ENCODE measurements at places on chromosomes 4 and X.

DNA sequence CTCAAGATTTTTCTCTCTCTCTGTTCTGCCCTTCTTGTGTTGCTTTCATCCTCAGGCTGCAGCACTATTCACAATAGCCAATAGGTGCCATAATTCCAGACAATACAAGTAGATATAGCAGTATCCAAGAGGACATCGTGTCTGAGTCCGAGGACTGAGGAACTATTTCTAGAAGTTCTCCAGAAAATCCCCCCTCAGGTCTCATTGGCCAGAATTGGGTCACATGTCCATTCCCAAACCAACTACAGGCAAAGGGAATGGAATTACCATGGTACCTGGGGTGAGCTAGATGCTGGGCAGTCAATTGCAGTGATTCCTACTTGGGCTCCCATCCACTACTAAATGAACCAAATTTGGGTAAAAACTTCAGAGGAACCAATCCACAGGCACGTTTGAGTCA is 301.9 kb upstream of the RASGEF1B start:
- no peak for DNase-seq

DNA sequence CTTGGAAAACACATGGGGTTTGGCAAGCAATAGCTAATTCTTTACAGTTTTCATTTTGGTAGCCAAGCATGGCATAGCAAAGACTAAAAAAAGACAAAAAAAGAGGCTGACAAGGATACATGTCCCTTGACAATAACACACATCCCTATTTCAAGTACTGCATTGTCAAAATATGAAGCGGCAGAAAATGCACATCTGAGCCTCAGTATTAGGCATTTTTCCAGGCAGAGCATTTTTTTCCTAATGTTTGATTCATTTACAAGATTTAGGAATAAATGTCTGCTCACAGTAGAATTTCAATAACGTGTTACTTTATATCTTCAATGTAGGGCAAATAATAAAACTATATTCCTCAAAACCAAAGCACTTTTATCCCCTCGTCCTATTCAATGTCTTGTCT is 216.3 kb upstream of the PCDH18 start:
- no peak for DNase-seq

DNA sequence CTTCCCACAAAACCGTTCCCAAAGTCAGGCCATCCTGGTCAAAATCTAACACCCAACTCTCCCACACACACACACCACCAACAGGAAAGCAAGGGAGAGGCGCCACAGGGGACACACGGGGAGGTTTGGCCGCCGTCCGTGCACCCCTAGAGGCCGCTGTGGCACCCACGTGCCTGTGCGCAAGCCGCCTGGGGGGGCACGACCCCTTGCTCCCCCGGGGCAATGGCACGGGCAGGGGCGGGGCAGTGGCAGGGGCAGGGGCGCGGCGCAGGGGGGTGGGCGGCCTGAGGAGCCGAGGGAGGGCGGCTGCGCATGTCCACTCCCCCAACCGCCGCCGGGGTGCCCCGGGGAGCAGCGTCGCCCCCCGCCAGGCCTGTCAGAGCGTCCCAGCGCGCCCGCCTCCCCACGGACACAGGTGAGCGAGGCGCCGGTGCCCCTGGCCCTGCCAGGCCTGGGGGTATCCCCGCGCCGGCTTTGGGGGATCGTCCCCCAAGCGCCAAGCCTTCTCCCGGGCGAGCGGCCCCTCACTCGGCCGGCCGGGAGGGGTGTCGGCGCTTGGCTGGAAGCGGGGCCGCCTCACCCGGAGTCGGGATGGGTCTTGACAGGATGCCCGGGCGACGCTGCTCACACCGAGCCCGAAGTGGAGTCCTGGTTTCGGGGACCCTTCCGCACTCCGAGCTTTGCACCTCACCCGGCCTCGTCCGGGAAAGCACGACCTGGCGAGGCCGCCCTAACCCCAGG is at the start of gene ERAS:
Gene ERAS (plus strand): TSS at position 379 of the 741 bp plus-strand sequence. CDS start 2,611 bp downstream, outside the sequence.
- no peak for DNase-seq

- DNase-seq: no peak
Observed at GRCh38 chrX:148929686-148930085, 429.3 kb downstream of the AFF2 start.

DNA sequence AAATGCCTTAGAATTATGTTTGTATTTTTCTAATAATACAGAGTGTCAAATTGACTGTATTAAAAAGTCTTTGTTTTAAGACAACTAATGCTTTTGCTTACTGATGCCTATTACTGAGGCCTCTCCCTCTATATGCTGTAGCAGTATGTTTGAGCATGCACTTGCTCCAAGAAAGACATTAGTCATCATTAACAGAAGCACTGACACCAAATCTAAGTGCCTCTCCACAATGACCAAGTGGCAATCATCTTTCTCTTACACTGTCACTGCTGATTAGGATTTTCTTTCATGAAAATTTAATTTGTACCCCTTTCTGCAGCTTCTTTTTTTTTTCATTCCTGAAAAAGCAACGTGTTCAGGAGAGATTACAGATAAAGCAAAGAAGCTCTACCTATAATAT is 11.1 kb upstream of the MAB21L2 start:
- no peak for DNase-seq

DNA sequence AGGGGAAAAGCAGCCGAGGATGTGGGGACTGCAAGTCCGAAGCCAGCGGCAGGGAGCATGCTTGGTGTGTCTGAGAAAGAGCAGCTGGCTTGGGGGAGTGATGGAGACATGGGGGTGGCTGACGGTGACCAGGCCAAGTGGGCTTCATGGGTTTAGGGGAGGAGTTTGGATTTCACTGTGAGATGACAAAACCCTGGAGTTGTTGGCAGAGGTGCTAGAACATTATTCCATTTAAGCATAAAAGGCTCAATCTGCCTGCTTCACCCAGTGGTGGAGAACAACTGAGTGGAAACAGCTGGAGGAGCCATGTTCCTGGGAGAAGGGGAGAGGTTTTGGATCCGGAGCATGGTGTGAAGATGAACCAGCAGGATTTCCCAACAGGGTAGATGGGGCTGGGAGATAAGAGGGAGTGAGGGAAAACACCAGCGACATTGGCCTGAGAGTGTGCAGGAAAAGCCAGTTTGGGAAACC is 318.0 kb upstream of the TAPT1 start:
- DNase-seq: no peak

GRCh38 chrX:108036298-108036973 is 8.4 kb upstream of the VSIG1 start:
- no peak for DNase-seq

DNA sequence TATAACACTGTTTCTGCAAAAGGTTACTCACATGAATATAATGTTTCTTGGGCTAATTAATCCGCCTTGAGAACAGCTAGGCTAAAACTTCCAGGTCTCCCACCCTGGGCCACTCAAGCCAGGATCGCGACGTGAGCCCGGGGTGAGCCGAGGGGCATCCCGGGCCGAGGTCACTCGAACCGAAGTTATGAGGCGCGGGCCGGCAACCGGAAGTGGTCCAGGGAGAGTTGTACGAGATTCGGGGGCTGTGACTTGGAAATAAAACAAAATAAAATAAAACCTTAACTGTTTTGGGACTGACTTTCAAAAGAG is 317 bp downstream of the CMC4 start:
- DNase-seq: no peak

GRCh38 chr4:100635899-100636298 is 118.1 kb upstream of the EMCN start:
- DNase-seq: no peak

DNA sequence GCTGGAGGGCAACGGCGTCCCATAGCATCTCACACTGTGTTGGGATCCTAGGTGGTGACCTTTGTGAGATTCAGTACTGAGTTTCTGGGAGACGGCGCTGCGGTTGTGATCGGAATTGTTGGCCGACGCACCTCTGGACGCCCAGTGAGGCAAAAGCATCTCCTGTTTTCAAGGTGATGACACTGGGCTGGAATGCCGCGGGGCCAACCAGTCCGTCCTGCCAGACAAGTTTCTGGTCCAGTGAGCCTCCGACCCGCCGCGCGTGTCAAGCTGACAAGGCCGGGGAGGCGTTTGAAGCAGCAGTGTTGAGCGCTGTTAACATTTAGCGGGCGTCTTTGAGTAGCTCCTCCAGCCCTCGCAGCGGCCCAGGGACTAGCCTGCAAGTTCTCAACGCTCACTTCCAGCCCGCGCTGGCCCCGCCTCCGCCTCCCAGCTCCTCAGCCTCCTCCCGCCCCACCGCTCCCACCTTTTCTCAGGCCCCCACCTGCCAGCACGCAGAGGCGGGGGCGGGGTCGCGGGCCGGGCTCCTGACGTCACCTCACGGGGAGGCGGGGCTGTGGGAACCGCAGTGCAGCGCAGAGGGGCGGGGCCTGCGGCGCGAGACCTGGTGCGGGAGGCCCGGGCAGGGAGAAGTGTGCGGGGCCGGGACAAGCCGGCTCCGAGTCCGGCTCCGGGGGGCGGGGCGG is 482 bp upstream of the CDS1 start:
- DNase-seq: peak; percentile 71

DNA sequence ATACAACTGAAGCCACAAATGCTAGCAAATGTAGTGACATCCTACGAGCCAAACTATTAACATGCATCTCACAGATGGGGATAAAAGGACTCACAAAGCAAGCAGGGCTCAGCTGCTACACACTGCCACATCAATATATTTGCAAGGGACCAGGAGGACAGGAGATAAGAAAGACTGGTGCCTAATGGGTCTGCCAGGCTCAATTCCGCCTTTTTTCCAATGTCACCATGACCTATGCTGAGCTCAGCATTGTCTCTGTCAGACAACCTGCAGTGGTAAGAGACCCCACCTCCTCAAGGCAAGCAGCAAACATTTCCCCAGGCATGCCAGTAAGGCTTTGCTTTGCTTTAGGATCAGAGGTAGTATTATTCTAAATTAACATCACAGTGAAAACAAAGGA is 435 bp downstream of the DCX start:
- no peak for DNase-seq

DNA sequence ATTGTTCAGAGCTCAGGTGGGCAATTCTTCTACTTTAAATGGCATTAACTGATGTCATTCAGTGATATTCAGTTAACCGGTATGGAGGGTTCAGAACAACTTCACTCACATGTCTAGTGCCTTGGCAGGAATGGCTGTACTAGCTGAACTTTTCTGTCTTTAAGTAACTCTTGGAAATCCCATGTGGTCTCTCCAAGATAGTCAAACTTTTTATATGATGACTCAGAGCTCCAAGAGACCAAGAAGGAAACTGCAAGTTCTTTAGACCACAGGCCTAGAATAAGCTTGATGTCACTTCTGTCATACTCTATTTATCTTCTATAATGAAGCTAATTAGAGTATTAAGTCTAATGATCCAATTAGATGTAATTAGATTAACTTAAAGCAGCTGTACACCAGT is 24.9 kb downstream of the LHFPL1 start:
- DNase-seq: no peak

DNA sequence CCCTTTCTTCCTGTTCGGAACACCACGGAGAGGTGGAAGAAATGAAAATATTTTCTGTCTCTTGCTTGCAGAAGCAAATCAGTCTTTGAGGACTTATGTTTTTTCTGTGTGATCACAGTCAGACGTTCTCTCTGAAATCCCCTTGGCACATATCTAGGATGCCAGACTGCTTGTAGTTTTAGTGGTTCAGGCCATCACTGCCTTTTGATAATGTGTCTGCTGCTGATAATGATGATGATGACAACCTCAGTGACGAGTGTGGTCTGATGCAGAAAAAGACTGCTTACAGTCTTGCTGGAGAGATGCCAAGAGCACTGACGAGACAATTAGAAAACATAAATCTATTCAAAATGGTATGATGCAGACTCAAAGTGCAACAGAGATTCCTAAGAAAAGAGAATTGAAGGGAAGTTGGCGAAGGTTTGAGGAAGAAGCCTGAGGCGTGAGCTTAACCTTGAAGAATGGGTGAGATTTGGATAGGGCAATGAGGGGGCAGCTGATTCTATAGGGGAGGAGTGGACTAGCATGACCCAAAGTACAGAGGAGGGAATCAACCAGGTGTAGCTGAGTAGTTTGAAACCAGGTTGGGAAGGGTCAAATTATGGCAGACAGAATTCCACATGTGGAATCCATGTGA is 7.9 kb downstream of the RAB33A start:
- DNase-seq: no peak
